ENCODE measurements at places on chromosomes 12 and 14.

GRCh38 chr12:55929306-55929791 lies 1.6 kb upstream of the DGKA start:
- DNase-seq: no peak

DNA sequence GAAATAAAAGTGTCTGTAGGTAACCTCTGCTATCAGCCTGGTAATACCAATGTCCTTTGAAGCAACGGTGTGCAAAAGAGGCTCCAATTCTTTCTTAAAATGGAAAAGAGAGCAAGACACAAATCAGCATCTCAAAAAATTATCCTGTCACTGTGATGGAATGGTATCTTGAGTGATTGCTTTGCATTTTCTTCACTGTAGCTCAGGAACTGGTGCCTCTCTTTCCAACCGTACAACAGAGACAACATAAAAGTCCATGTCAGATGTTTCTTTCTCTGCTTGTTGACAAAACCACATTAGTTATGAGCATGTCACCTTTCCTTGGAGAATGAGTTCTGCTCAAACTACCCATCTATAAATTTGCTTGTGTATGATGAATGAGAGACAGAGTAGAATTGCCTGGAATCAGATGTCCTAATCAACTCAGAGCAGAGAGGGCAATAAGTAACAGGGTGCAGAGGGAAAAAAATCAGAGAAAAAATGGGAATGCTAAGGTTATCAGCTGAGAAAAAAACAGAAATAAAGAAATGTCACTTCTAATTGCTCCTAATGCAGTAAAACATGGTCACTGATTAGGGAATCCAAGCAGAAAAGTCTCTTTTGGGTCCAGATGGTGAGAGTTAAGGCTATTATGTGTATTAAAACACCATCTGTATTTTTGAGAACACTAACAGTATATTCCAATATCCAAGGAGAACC lies 465.0 kb upstream of the ATP2B1 start:
- no peak for DNase-seq

- DNase-seq: no peak
Measured at GRCh38 chr14:29716150-29716549, 211.5 kb downstream of the PRKD1 start.

DNA sequence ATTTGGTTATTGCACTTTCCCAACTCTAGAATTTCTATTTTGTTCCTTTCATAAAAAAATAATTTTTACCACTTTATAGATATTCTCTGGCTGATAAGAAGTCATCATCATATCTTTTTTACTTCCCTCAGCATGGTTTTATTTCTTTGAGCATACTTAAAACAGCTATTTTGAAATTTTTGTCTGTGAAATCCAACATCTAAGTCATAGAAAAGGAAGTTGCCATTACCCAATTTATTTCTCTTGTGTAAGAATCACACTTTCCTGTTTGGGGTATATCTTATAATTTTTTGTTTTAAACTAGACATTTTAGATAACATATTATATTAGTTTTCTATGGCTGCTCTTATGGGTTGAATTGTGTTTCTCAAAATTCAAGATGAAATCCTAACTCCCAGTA lies 400.2 kb upstream of the OR4E1 start:
- DNase-seq: no peak

- DNase-seq: no peak
Measured at GRCh38 chr14:64324461-64324860, 30.3 kb upstream of the ESR2 start.
